Umbilical cord (tissue), 2 donors: ENCODE measurements at places on chromosomes 1 and 21.

GRCh38 chr1:235485558-235485957 lies 18.7 kb downstream of the B3GALNT2 start:
- DNase-seq = no peak

- peak; percentile 12 for DNase-seq
Measured at GRCh38 chr1:67687198-67687545, 2.2 kb downstream of the GADD45A start.

GRCh38 chr1:157090196-157090647 lies 9.4 kb downstream of the ETV3L start:
- DNase-seq = peak; percentile 97

GRCh38 chr21:40130476-40130875 lies 263.2 kb downstream of the PCP4 start:
- no peak for DNase-seq

DNA sequence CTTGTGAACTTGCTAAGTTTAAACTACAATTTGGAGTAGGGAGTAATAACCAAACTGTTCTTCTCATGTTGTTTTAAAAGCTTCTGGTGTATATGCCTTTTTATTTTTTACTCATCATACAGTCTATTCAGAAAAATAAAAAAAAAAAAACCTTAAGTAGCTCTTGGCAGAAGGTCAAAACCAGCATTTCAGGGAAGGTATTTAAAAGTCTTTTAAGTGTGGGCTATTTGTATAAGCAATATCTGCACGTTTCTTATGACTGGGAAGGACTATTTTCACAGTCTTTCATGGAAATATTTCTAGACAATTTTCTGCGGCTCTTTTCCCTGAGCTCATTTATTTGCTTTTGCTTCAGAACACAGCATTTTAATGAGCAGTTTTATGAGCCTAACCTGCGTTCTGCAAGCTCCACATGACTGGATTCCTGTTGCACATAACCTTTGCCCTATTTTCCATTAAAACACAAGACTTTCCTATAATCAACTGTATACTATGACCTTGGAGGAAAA lies 60.9 kb upstream of the C1orf105 start:
- DNase-seq = peak; percentile 88

DNA sequence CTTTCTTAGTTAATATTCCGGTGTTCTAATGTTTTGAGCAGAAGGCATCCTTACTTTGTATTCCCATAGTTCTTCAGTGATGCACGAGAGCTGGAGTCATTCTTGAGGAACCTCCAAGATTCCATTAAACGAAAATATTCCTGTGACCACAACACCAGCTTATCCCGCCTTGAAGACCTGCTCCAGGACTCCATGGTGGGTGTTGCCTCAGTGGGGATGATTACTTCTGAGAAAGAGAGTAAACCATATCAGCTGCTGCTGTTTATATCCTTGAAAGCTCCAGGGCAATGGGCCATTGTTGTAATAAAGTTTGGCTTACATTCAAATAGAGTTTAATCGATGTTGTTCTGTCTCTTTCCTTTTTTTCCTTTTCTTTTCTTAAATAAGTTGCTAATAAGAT lies 93.1 kb downstream of the MACF1 start:
- DNase-seq = no peak

DNA sequence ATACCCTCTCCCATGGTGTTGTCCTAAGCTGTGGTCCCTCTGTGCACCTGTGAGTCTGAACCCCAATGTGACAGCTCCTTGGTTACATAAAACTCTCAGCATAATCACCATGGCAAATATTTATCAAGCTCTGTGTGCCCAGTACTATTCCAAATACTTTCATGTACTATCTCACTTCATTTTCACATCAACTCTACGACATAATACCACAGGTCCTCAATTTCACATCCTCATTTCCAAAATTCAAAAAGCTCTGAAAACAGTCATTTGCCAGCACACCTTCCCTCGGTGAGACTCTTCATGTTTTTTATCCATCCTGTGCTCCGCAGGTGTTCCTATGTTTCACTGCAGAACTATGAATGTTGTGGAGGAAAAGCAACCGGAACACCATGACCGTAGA lies 12.4 kb upstream of the CREG1 start:
- no peak for DNase-seq

GRCh38 chr1:237610157-237610556 lies 280.6 kb downstream of the ZP4 start:
- DNase-seq = no peak

DNA sequence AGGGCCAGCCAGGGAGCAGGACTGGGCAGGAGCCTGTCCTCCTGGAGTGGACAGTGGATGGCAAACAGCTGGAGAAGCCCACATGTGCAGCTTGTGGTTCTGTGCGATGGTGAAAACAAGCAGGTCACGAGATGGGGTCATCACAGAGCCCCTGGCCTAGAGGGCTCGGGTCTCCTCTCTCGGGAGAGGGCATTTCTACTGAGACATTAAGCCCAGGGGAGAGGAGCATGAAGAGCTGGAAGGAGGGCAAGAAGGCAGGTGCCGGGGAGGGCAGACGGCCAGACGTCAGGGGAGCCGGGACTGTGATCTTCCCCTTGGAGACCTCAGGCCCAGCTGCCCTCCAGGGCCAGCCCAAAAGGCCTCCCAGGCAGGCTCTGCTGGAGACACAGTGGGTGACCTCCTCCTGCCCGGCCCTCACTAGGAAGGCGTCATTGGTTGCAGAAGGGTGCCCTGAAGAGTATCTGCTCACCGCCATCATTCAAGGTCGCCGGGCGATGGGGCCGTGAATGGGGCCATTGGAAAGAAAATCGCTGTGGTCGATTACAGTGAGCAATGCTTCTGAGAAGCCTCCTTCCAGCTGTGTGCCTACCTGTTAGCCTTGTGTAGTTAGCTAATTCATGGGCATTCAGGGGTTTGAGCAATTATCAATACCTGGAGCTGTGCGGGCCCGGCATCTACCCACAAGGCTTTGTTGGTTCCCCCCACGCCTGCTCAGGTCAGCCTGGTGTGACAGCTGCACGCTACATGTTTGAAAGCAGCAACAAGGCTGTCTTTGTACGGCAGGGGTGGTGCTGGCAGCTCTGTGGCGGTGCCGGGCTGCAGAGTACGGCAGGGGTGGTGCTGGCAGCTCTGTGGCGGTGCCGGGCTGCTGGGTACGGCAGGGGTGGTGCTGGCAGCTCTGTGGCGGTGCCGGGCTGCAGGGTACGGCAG lies 72.3 kb upstream of the ACTRT2 start:
- DNase-seq = no peak

DNA sequence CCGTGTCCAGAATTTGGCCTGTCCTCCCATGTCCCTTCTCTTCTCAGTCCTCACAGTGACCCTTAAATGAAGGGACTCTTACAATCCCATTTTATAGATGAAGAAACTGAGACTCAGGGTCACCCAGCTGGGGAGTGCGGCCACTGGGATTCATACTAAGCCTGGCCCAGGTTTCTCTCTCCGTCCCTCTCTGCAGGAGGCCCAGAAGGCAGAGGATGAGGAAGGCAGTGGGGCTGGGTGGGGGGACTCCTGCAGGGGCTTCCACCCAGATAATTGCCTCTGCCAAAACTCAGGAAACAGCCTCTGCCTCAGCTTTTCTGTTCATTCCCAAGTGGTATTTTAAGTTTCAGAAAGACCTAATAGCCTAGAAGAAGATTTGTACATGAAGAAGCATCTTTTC lies 299.8 kb downstream of the MATN1 start:
- no peak for DNase-seq

DNA sequence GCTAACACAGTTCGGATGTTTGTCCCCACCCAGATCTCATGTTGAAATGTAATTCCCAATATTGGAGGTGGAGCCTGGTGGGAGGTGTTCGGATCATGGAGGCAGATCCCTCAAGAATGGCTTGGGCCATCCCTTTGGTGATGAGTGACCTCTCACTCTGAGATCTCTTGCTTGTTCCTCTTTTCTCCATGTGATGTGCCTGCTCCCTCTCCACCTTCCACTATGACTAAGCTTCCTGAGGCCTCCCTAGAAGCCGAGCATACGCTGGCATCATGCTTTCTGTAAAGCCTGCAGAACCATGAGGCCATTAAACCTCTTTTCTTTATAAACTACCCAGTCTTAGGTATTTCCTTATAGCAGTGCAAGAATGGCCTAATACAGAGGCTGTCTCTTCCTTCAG lies 8.1 kb upstream of the PLA2G5 start:
- DNase-seq = no peak

- no peak for DNase-seq
Measured at GRCh38 chr1:179808503-179808902, 65.4 kb downstream of the FAM163A start.

- DNase-seq = no peak
Measured at GRCh38 chr21:37983336-37984095, 67.3 kb upstream of the KCNJ6 start.

- no peak for DNase-seq
Measured at GRCh38 chr1:201349092-201349491, 28.4 kb downstream of the TNNT2 start.

- DNase-seq = peak; percentile 50
Measured at GRCh38 chr1:204464701-204465100, 29.9 kb downstream of the PIK3C2B start.

DNA sequence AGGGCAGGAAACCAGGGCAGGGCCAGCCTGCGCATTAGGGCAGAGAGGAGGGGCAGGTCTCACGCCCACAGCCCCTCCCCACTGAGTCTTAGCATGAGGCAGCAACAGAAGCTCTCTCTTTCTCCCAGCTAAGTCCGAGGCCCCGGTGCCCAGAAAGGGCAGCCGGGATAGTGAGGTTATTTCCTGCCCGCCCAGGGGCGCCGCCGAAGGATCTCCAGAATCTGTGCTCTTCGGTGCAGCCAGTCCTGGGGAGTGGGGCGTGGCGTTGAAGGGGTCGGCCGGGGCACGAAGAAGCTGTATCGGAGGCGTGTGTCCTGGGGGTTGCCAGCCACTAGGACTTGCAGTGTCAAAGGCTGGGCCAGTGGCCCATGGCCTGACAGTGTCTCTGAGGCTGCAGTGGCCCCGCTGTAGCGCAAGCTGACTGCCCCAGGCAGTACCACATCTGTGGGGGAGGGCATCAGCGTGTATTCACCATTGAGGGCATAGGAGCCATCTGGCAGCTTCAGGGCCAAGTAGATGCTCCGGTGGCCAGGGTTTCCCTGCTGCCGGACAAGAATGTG lies 7.8 kb downstream of the ADAMTS4 start:
- no peak for DNase-seq

DNA sequence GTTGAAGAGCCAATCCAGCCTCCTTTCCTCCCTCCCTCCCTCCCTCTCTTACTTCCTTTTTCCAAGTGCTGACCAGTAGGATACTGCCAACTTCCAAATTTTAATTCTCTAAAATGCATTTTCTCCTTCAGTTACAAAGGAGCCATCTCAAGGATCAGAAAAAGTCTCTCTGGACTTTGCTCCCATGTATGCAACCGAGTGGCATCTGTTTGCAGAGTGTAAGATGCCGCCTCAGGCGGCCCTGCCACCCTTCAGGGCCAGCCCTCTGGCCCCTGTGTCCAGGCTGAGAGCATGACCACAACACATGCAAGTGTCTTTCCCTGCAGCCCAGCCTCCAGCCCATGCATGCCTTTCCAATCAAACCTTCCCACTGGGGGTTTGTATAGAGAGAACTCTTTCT lies 205.3 kb upstream of the RAB4A start:
- no peak for DNase-seq

GRCh38 chr1:151619489-151620093 lies 7.7 kb downstream of the SNX27 start:
- DNase-seq = peak; percentile 50

DNA sequence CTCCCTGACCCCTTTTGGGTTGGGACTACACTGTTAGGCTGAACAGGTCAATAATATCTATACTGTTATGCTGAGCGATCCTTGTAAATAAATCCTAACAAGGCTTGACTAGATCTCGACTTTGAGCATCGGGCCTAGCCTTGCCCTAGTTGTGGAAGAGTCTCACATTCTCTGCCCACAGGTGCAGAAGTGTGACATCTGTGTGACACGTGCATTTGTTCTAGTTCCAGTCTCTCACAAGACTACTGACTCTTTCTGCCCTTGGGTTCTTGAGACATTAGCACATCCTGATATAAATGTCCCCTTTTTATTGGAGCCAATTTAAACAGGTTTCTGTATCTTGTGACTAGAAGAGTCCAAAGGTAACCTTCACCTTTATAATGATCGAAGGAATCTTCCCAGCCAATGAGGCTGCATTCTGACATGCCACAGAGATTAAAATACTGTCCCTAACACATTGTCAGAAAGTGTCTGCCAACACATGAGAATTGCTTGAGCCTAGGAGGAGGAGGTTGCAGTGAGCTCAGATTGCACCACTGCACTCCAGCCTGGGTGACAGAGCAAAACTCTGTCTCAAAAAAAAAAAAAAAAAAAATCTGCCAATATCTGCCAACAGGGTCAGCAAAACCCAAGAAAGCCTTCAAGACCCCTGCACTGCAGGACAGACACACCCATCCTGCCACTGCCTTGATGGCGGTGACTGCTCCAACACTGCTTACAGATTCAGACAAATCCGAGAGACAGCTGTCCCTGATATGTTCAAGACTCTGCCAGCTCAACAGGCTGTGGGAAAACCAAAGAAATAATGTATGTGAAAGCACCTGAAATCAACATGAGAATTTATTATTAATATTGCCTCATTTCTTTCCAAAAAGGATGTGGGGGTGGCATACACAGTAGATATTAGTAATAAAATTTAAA lies 56.5 kb upstream of the PSEN2 start:
- no peak for DNase-seq

- peak; percentile 73 for DNase-seq
Measured at GRCh38 chr1:8598060-8598724, 219.2 kb downstream of the RERE start.

- peak; percentile 25 for DNase-seq
Measured at GRCh38 chr1:65230731-65231481, 78.4 kb upstream of the DNAJC6 start.

GRCh38 chr1:64692911-64693310 lies 52.0 kb upstream of the RAVER2 start:
- no peak for DNase-seq

DNA sequence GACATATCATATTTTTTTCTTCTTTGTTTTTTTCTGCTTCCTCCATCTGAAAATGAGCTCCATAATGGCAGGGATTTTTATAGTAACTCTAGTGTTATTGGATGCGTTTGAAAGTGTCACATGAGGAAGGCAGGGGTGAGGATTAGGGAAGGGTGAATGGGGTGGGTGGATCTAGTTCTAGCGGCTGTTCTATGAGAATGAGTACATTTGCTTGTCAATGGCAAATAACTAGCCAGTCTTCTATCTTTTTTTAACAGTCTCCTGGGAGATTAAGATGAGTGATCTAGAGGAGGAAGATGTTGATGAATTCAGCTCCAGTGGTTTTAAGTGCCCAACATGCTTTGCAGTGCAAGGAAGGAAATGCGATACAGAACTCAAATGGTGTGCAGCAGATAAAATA lies 5.8 kb downstream of the OR14I1 start:
- no peak for DNase-seq

- DNase-seq = peak; percentile 67
Measured at GRCh38 chr1:7616076-7616832, 154.8 kb upstream of the VAMP3 start.

- peak; percentile 86 for DNase-seq
Measured at GRCh38 chr1:41739061-41739955, 179.4 kb downstream of the HIVEP3 start.

- DNase-seq = peak; percentile 65
Measured at GRCh38 chr21:31888936-31889371, 16.1 kb downstream of the HUNK start.

DNA sequence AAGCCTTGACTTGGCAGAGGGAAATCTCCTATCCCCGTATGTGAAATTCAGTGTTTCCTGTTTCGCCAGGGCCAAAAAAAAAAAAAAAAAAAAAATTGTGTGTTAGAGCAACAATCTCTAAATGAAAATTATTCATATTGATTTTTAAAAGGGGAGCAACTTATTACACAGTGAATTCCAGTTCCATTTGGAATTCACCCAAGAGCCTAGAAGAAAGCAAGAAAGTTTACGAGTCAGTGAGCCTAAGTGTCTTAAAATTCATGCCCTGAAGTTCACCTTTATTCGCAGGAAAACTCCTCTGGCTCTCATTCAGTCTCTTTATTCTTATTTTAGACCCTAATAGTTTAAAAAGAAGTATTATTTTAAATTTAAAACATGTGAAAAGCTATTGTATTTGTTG lies 42.1 kb upstream of the HUNK start:
- DNase-seq = no peak
